NCI-H1092 treated with DMSO at 0.1 percent for 48 hours (cell line): ENCODE measurements at places on chromosomes 11 and 22.

- no peak for DNase-seq
These were observed 7.0 kb downstream of the EXPH5 start for GRCh38 chr11:108586600-108586999.

- no peak for DNase-seq
These were observed 37.9 kb downstream of the IZUMO1R start for GRCh38 chr11:94342250-94342649.

- DNase-seq: no peak
These were observed 31.0 kb upstream of the CD5 start for GRCh38 chr11:61071208-61071681.

- DNase-seq: no peak
These were observed 3.1 kb upstream of the TMA7B start for GRCh38 chr22:39956932-39957664.

DNA sequence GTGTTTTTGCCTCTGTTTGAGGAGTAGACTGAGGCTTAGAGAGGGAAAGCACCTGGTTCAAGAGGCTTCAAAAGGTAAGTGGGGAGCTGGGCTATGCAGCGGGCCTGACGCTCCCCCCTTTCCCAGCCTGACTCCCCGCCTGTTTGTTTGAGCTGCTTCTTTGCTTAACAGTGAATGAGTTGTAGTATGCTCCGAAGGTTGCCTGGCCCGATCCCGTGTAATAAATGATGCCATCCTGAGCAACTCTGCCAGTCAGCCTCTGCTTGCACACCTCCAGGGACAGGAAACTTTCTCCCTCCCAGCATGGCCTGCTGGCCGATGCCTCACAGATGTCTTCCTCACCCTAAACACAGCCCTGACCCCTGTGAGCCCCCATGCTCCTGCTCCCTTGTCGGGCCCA is 45.5 kb upstream of the TTLL12 start:
- DNase-seq: no peak

DNA sequence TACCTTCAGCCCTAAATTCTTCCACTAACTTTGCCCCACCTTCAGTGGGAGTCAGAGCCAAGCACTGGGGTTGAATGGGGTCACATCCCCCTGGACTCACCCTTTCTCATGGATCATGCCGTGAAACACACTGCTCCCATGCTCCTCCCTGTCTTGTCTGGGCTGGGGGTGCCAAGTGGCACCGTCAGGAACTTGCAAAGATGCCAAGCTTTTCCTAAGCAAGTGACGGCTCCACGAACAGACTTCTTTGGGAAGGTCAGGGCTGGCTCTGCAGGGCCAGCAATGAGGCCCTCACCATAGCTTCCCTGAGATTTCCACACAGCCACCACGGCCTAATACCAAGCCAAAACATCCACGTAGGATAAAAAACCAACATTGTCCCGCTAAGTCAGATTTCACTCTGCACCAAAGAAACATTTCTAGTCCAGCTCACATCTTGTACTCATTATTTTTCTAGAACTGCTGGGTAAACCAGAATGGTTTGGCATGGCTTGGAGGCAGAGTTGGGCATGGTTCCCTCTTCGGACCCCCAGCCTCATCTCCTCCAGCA is 76.5 kb downstream of the NAT10 start:
- no peak for DNase-seq

DNA sequence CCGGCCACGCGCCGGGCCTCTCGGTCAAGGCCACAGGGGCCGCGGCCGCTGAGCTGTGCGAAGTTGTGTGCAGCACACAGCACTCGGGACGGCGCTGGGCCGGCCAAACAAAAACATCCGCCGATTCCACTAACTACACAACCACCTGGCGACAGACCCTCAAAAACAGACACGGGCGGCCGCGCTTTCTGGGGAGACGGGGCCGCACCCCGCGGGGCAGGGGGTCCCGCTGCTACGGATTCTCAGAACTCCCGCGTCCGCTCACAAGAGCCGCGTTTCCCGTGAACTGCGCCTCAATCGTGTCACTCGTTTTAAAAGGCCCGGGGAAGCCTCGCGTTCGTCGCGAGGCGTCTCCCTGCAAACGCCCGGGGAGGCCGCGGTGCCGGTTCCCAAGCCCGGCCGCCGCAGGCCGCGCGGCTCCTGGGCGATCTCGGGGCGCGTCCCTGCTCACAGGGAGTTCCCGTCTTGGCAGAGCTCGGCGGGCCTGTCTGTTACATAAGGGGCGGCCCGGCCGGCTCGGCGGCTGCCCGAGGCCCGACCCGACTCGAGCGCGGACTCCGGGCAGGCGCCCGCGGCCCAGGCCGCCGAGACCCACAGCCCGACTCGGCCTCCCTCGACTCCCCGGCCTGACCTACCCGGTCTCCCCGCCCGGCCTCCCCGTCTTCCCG is 936 bp downstream of the BRD1 start:
- no peak for DNase-seq

GRCh38 chr11:8719211-8719649 is 36.6 kb downstream of the RPL27A start:
- DNase-seq: no peak

DNA sequence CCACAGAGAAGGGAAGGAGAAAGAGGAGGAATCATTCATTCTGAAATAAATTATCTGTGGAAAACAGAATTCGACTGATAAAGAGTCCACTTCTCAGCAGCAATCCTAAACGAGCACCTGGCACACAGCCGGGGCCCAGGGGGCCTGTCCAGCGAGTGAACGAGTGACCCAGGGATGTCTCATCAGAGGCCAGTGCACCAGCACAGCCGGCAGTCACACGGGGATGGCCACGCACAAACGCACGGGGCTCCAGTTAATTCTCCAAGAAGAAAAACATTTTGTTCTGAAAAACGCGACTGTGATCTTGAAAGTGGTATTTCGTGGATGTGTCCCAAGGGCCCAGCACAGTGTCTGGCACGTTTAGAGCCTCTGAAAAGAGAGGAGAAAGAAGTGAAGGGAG is 154.6 kb downstream of the BRD1 start:
- DNase-seq: no peak

DNA sequence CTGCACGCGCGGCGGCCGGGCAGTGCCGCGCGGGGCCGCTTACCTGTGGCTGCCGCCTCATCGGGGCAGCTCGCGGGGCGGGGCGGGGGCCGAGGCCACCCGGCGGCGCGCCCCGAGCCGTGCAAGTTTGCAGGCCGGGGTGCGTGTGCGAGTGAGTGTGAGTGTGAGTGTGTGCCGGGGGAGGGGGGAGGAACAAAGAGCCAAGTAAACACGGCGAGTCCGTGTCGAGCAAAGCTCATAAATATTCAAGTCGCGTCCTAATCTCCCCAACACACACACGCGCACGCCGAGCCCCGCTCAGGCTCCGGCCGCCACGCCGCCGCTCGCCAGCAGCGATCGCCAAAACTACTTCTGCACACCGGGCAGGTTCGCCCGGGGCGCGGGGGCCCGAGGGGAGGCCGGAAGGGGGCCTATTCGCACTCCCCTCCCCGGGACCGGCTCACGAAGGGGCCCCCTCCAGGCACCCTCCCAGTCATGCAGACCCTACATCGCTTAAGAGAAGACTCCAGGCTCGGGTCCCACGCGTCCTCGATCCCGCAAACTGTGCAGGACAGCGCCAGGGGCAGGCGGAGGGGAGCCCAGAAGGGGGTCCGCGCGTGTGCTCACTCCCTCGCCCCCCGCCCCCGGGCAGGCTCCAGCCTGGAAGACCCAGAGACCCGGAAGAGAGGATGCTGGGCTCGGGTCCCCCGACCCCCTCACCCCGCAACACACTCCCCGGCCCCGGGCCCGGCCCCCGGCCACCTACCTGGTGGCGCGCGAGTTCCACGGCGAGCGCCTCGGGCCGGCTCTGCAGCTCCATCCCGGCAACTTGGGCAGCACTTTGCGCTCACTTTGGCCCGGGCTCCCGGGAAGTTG is 827 bp downstream of the PHF21B start:
- no peak for DNase-seq

- no peak for DNase-seq
These were observed 5.8 kb downstream of the SLC22A9 start for GRCh38 chr11:63375434-63375833.

GRCh38 chr11:126997641-126998040 is 2.9 kb downstream of the KIRREL3 start:
- no peak for DNase-seq

DNA sequence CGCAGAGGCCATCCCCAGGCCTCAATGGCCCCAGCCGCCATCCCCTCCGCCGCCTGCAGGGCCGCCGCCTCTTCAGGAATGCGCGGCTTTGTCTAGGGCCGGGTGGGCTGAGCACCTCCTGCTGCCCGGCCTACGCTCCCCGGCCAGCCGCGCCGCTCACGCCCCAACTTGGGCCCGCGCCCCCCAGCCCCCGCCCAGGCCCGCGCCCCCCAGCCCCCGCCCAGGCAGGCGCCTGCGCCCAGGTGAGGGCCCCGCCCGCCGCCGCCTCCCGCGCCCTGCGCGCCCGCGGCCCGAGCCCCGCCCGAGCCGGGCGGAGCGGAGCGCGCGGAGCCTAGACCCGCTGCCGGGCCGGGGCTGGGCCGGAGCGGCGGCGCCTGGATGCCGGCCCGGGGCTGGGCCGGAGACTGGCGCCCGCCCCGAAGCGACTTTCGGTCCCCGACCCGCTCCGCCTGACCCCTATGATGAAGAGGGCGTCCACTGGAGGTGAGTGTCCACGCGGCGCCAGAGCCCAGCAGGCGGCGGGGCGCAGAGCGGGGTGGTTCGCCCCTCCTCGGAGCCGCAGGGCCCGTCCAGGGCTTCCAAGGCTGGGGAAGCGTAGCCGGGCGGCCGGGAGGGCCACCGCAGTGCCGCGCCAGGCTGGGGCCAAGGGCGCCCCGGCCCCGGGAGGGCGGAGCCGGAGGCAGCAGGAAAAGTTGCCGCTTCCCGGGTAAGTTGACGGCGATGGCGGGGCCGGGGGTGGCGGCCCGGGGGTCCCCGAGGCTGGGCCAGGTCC is 34.3 kb upstream of the PRODH start:
- DNase-seq: peak; percentile 7

DNA sequence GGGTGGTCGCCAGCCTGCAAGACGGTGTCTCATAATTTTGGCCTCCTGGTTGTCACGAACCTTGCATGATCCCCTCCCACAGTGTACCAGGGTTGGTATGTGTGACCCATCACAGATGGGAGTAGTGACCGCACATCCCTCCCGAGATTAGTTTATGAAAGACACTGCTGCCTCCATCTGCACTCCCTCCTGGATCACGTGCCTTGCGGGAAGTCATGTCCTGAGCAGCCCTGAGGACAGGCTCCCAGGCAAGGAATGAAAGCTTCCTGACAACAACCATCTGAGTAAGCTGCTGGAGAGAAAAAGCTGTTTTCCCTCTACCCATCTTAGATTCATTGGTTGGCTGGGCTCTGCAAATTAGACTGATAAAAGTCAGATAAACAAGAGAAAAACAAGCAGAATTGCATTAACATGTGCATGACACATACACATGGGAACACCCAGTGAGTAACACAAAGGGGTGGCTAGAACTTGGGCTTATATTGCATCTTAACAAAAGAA is 14.4 kb upstream of the PAMR1 start:
- no peak for DNase-seq

- DNase-seq: no peak
These were observed 71.2 kb downstream of the KIRREL3 start for GRCh38 chr11:126929179-126930061.

- peak; percentile 89 for DNase-seq
These were observed 890 bp upstream of the ARFGAP3 start for GRCh38 chr22:42857845-42858481.

DNA sequence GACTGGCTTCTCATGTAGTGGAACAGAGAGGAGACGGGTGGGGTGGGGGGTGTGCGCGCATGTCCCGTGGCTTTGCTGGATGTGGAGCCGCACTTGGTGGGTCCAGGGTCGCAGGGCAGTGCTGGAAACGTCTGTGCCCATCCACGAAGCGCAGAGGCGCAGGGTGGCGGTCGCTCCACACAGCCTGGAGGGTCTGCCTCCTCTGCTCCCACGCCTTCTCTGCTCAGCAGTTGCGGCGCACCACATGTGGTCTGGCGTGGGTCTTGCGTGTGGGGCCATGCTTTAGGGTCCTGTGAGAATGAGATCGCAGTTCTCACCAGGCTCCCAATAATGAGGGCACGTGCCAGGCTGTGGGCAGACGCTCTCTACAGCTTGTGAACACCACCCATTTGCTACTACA is 50.7 kb downstream of the MUC6 start:
- no peak for DNase-seq

- DNase-seq: peak; percentile 87
These were observed 468.0 kb downstream of the OPCML start for GRCh38 chr11:133064152-133064877.

DNA sequence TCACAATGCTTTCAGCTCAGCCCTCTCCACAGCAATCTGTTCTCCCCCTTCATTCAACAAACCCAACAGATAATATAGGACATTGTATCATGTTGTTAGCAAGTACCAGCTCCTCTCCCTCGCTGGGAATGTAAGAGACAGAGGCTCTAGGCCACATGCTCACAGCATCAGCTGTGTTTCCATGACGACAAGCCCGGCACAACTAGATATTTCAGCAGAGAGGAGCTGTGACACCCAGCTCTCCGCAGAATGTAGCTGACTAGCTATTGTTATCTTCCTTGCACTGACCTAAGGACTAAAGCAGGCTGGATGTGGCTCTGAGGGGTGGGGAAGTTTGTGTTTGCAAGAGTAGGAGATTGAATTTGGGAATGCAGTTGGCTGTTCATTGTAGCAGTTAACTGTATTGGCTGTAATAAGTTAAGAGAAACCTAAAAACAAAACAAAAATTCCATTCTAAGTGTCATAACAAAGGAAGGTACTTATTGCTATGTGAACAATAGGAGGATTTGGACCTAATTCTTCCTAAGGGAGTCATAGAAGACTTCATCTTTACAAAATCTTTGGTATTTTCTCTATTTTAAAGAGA is 28.0 kb upstream of the RRAS2 start:
- no peak for DNase-seq

- no peak for DNase-seq
These were observed 743 bp upstream of the RCE1 start for GRCh38 chr11:66842501-66842895.

- DNase-seq: no peak
These were observed 330.7 kb downstream of the TTC28 start for GRCh38 chr22:28348613-28349609.

GRCh38 chr22:36009085-36009484 is 19.5 kb downstream of the RBFOX2 start:
- no peak for DNase-seq

DNA sequence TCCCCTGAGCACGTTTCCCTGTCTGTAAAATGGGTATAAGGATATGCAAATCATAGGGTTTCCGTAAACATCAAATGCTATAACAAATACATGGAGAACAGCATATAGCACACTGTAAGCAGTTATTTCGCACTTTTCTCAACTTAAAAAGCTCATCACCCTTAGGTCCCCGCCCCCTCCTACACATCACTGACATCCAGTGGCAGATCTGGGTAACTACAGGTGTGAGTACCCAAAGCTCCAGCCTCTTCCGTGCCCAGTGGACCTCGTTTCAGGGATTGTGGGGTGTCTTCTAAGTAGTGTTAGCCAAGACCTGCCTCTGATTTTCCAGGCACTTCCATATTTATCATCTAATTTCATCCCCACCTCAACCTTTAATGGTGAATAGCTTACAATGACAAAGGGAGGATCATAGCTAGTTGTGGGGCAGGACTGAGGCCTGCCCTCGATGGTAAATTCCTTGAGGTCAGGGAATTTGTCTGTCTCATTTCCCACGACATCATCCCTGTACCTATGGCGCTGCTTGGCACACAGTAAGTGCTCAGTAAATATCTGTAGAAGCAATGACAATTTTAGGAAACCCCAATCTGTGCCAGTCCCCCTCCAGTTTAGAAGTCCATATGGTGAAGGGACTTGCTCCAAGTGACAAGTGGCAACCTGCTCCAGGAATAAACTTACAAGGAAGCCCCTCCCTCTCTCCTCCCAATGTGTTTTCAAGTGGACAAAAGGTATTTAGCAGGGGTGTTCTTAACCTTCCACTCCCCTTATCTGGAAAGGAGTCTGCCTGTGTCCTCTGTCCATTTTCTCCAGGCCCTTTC is 340.5 kb downstream of the TENM4 start:
- DNase-seq: peak; percentile 48
